ENCODE measurements at places on chromosomes 2 and 18. TPM values are rescaled to one million over a fixed set of nuclear protein-coding genes. Genes with fewer than 3 reads are reported as not detected.

The KIF5C gene
- total RNA-seq, result 0.49 TPM

The CYP20A1 gene
- total RNA-seq, result 35.0 TPM

The RTP5 gene
- not detected for total RNA-seq

The RIT2 gene
- total RNA-seq, result not detected

The SLC38A11 gene
- 0.41 TPM for total RNA-seq

The UBE2E3 gene
- 33.8 TPM for total RNA-seq

GRCh38 chr2:39593439-39594393, 72.0 kb upstream of the TMEM178A start:
- no peaks in the 10 kb centered on the region for H3K27me3 ChIP-seq
- H3K36me3 ChIP-seq, result no peaks in the 10 kb centered on the region
- H3K4me1 ChIP-seq, result no peaks in the 10 kb centered on the region
- H3K27ac ChIP-seq, result no peak overlapping the region
- DNase-seq, result no peak

DNA sequence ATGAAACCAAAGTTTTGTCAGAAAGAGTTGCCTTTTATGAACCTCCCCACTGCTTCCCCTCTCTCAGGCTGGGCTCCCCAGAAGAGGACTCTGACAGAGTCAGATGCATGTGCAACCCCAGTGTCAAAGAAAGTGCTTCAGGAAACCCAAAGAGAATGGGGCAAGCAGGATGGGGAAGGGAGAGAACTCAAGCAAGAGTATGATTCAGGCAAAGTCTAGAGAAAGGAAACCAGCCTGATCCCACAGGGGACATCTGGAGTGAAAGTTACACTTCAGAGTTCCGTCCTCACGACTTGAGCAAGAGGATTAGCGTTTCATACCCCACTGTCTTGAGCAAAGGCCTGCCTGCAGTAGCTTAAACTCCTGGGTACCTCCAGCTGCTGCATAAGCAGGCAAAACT, 51.8 kb upstream of the EPC2 start:
- no peaks in the 10 kb centered on the region for H3K36me3 ChIP-seq
- H3K4me1 ChIP-seq, result no peaks in the 10 kb centered on the region
- H3K4me3 ChIP-seq, result no peak overlapping the region

- no peaks in the 10 kb centered on the region for H3K27me3 ChIP-seq
- no peak overlapping the region for H3K27ac ChIP-seq
- H3K4me3 ChIP-seq, result no peak overlapping the region
Observed at GRCh38 chr18:22106536-22107292, 62.7 kb upstream of the GATA6 start.

- no peak overlapping the region for H3K27ac ChIP-seq
- no peak overlapping the region for H3K4me3 ChIP-seq
- DNase-seq, result no peak
- H3K36me3 ChIP-seq, result no peaks in the 10 kb centered on the region
- H3K4me1 ChIP-seq, result no peaks in the 10 kb centered on the region
- no peaks in the 10 kb centered on the region for H3K27me3 ChIP-seq
Observed at GRCh38 chr2:23375448-23375847, 9.5 kb upstream of the KLHL29 start.

- peaks cover 5% of the 10 kb centered on the region for H3K4me1 ChIP-seq
- no peak for DNase-seq
- no peak overlapping the region for H3K27ac ChIP-seq
- H3K36me3 ChIP-seq, result no peaks in the 10 kb centered on the region
- no peak overlapping the region for H3K4me3 ChIP-seq
- H3K27me3 ChIP-seq, result no peaks in the 10 kb centered on the region
Observed at GRCh38 chr18:48310999-48311398, 98.2 kb downstream of the ZBTB7C start.

DNA sequence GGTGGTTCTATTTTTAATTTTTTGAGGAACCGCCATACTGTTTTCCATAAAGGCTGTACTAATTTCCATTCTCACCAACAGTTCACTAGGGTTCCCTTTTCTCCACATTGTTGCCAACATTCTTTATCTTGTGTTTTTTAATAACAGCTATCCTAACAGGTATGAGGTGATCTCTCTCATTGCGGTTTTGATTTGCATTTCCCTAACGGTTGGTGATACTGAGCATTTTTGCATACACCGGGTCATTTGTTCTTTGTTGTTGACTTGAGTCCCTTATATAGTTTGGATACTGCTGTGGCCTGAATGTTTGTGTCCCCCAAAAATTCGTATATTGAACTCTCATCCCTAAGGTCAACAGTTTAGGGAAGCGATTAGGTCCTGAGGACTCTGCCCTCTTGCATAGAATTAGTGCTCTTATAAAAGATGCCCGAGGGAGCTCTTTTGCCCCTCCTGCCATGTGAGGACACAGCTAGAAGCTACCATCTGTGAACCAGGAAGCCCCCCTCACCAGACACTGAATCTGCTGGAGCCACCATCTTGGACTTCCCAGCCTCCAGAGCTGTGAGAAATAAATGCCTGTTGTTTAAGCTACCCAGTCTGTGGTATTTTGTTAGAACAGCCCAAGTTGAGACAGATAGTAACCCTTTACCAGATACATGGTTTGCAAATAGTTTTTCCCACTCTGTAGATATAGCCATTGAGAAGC, 4.7 kb downstream of the IMP4 start:
- peaks cover 51% of the 10 kb centered on the region for H3K36me3 ChIP-seq
- no peak overlapping the region for H3K27ac ChIP-seq
- DNase-seq, result no peak

GRCh38 chr2:52862801-52863200, 904.8 kb upstream of the CHAC2 start:
- H3K27ac ChIP-seq, result no peak overlapping the region
- no peaks in the 10 kb centered on the region for H3K36me3 ChIP-seq
- no peak overlapping the region for H3K4me3 ChIP-seq
- no peaks in the 10 kb centered on the region for H3K4me1 ChIP-seq
- no peaks in the 10 kb centered on the region for H3K27me3 ChIP-seq
- DNase-seq, result no peak

- H3K4me3 ChIP-seq, result no peak overlapping the region
- no peaks in the 10 kb centered on the region for H3K4me1 ChIP-seq
- no peaks in the 10 kb centered on the region for H3K27me3 ChIP-seq
- no peak overlapping the region for H3K27ac ChIP-seq
Observed at GRCh38 chr18:8979258-8979988, 123.1 kb upstream of the NDUFV2 start.

GRCh38 chr2:205660521-205661124, 21.7 kb upstream of the NRP2 start:
- H3K4me1 ChIP-seq, result peaks cover 11% of the 10 kb centered on the region
- no peak overlapping the region for H3K27ac ChIP-seq
- H3K4me3 ChIP-seq, result no peak overlapping the region
- no peaks in the 10 kb centered on the region for H3K36me3 ChIP-seq
- no peak for DNase-seq

GRCh38 chr18:9756271-9756932, 48.3 kb downstream of the RAB31 start:
- no peaks in the 10 kb centered on the region for H3K27me3 ChIP-seq
- H3K4me3 ChIP-seq, result no peak overlapping the region
- no peaks in the 10 kb centered on the region for H3K36me3 ChIP-seq
- H3K27ac ChIP-seq, result no peak overlapping the region

DNA sequence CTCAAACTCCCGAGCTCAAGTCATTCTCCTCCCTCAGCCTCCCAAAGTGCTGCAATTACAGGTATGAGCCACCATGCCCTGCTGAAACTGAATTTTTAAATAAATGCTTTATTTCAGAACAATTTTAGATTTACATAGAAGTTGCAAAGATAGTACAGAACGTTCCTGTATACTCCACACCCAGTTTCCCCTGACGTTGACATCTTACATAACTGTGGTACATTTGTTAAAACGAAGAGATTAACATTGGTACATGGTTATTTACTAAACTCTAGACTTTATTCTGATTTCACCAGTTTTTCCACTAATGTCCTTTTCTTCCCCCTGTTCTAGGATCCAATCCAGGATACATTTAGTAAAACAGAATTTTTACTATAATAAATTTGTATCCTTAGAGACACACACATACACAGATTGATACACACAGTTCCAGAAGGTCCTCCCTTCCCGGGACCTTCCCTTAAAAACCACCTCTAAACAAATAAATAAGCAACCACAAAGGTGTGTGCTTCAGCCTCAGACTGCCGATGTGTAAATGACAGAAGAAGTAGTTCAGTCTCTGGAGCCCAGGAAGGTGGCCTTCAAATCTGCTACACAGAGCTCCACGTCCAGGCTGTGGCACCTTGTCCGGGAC, 6.9 kb downstream of the NEU2 start:
- no peaks in the 10 kb centered on the region for H3K36me3 ChIP-seq
- H3K4me1 ChIP-seq, result no peaks in the 10 kb centered on the region
- H3K27ac ChIP-seq, result no peak overlapping the region
- H3K4me3 ChIP-seq, result no peak overlapping the region
- H3K27me3 ChIP-seq, result no peaks in the 10 kb centered on the region

Data from upper lobe of right lung (tissue), 1 donor.